ENCODE measurements at places on chromosomes 2 and 18.

DNA sequence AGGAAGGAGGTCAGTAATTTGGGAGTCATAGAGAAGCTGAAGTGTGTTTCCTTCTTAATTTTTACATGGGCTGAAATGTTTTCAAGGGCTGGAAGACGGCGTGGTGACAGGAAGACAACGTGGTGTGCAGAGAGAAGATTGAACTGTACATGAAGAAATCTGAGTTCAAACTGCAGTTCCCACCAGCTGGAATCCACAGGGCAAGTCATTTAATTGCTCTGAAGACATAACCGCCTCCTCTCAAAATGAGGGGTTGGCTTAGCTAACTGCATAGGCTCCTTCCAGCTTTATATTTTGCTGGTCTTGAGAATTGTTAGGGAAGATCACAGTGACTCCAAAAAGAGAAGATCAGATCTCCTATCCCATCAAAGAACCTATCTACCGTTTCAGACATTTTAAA, 103.9 kb downstream of the SLC8A1 start:
- DNase-seq, result no peak

- DNase-seq, result no peak
Observed at GRCh38 chr2:18762667-18763066, 173.3 kb upstream of the NT5C1B start.

DNA sequence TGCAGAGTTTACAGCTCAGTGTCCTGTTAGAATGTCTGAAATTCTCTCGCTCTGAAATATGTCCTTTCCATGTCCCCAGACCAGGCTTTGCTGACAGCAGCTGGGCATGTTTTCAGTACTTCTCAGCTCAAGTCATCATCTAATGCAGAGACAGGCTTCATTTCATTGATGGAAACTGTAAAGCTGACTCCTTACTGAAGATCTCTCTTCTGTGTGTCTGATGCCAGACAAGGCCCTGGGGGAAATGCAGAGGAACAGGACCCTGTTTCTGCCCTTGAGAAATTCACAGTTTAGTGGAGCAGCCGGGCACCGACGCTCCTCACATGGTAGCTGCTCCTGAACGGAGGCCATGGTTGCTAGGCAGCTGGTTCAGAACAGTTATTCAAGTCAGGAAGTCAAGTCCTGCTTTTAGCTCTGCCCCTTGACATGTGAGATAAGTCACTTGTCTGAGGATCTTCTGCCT, 24.6 kb upstream of the FZD7 start:
- DNase-seq, result no peak

DNA sequence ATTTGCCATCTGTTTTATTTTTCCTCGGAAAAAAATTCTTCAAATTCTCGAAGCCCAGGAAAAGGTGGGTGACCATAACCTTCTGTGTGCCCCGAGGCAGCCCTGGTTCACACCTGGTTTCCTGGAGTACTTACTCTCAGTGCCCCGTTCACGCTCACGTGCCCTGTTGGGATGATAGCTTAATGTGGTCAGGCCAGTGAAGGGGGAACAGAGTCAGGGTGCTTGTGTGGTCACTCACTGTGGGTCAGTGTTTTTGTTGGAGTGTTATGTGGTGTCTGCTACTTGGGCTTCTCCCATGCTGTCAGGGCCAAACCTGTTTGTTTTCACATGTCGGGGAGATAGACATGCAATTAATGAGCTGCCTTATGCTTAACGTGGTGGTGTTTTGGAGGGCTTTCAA, 78.1 kb downstream of the MAP4K4 start:
- no peak for DNase-seq

- DNase-seq, result no peak
Observed at GRCh38 chr18:27135504-27136207, 49.5 kb downstream of the CHST9 start.

DNA sequence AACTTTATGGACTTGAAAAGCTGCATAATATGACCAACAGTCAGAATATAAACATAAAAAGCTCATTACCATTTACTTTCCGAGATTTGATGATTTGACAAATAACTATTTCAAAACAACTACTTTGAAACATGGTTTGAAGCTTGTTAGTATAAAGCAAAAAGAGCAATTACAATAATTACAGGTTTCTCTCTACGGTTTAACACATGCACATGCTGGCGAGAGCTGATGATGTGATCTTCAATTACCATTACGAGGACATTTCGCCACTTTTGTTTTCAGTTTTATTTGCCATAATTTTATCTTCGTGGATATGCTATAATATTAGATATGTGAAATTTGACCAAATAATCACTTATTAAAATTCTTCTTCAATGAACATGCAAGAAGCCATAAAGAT, 270.1 kb downstream of the TCF4 start:
- peak; percentile 38 for DNase-seq

DNA sequence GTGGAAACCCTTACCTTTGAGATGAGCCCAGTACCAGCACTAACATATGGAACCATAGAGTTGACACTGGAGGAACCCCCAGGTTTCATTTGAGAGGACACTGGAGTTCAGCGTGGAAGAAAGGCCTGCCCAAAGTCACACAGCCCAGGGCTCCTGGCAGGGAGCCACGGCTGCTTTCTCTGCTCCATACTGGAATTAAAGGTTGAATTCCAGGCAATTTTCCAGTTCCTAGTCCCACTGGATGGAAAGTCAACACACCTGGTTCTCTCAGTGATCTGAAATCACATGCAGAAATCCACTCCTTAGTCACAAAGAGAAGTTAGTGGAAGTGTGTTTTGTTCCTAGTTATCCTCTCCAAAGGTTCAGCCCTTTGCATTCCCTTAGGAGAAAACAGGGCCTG, 336.1 kb upstream of the SKOR2 start:
- DNase-seq, result no peak

GRCh38 chr2:180143633-180144337, 136.7 kb upstream of the CWC22 start:
- no peak for DNase-seq

DNA sequence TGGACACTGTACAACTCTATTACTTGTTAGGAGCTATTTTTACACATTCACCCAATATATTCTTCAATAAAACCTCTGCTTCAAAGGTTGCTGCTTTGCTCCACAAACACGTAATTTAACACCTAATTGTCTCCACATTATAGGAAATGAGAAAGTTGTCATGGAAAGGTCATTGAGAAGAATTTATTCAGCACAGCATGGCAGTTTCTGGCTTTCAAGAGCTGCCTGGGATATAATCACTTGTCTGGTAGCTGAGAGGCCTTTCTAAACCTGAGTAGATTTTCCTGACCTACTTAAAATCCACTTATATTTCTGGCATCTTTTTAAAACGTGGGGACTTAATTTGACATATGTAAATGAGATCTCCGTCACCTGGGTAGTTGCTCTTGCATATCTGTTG, 216.1 kb downstream of the ZNF804A start:
- DNase-seq, result peak; percentile 8

- no peak for DNase-seq
Observed at GRCh38 chr2:24009680-24010476, at the start of gene MFSD2B. MFSD2B (plus strand) TSS chr2:24010085; CDS start chr2:24010097, 12 bp downstream.

DNA sequence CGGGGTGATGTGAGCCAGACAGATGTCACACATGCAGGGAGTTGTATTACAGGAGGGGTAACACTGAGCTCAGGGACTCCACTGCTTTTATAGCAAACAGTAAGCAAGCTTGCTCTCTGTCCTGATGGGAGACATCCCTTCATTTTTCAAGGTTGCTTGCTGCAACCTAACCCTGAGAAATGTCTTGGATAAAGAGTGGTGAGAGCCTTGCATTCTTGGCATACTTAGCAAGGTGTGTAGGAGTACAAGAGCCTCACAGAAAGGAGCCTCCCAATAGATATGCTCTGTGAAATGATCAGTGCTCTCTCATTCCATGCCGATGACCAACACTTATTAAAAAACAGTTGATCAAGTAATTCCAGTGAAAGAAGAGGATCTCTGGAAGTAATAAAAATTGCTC, 8.1 kb downstream of the PFN4 start:
- DNase-seq, result no peak

DNA sequence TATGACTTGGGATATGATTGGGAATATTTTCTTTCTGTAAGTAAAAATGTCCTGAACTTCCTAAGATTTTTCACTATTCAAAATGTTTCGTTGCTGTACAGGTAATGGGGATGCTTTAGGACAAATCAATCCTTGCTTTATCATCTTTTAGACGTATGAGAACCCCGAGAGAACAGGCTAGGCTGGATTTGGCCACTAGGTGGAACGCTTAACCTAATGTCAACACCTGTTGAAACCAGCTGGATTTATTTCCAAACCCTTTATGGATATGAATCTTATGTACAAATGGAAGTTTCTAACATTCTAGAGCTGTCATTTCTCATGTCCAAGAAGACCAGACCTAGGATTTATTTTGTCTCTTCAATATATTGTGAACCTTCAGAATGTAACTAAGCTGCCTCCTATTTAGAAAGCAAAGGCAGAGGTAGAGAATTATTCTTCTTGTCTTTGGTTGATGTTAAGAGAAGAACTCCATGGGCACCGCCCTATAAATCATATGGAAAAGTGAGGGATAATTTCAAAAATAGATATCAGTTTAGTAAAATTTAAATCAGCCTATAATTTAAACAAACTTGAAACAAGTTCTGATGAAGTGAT, 96.7 kb downstream of the PMAIP1 start:
- no peak for DNase-seq

- no peak for DNase-seq
Observed at GRCh38 chr2:20637147-20637546, 13.8 kb downstream of the HS1BP3 start.

DNA sequence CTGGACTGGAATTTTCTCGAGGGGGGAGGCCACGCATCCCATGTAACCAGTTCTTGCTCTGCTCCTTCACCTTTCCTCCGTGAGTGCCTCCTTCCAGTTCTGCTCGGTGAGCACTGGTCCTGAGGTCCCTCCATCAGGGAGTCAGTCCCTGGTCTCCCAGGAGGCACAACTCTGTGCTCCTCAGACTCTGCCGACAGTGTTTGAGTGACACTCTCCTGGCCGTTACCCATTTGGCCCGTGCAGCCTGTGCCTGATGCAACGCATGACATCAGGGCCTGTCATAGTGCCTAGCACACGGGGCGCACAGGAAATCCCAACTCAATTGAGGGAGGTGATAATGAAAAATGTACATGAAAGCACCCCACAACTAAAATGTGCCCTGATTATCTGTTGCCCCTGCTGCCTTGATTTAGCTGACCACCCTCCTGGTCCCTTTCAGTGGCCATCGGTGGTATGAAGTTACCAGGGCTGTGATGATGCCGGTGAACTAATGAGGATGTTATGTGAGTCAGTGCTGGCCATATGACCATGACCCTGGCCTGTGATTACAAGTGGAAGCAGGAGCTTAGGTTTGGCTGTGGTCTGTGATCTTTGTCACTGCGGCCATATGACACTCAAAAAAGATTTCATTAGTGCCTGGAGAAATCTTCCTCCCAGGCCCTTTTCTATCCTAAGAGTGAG, 144.6 kb downstream of the TDRD15 start:
- no peak for DNase-seq

- no peak for DNase-seq
Observed at GRCh38 chr18:54387631-54388030, 29.9 kb downstream of the C18orf54 start.
